ELF-1 (cell line): ENCODE measurements at places on chromosomes 6 and 20.
A peak's percentile ranks its signal among the peaks of the same experiment; 100 is the strongest.

- no peak for DNase-seq
Observed at GRCh38 chr6:125729983-125730382, 19.4 kb upstream of the HEY2 start.

DNA sequence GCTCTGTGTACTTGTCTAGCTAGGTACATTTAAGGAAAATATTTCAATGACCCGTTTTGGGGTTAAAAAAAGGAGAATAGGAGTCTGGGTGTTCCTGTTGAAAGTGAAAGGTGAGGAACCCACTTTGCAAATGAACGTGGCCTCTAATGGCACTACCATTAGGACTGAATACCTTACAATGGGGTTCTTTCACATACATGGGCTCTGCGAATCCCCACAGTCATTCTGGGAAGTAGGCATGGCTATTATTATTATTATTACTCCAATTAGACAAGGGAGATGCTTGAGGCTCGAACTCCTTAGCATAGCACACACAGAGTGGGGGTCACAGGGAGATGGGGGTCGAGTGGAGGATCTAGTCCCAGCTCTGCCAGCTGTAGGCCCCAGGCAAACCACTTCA lies 6.0 kb upstream of the DNMT3B start:
- DNase-seq = no peak

DNA sequence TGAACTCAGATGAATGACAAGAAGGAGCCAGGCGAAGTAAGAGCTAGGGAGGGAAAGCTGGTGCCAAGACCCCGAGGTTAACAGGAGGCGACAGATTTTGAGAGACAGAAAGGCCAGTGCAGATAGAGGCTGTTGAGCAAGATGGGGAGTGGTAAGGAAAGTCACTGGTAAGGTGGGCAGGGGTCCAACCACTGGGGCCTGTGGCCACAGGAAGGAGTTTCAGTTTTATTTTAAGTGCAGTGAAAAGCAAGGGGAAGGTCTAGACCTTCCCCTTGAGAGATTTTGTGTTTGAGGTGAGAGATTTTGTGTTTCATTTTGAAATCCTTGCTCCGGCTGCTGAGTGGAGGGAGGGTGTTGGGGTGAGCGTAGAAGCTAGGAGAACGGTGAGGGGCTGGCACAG lies 41.8 kb upstream of the APCDD1L start:
- DNase-seq = no peak

GRCh38 chr6:33075208-33075567 lies 602 bp upstream of the HLA-DPB1 start:
- DNase-seq = no peak

DNA sequence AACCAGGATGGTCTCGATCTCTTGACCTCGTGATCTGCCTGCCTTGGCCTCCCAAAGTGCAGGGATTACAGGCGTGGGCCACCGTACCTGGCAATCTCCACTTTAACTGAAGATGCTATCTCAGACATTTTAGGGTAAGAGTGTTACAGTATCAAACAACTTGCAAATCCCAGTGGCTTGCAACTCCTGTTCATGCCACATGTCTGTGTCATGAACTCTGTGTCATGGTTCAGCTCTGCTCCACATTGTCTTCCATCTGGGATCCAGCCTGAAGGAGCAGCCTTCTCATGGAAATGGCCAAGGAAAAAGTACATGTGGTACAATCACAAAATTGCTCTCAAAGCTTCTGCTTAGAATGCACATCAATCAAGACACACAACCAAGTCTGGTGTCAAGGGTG lies 114.9 kb downstream of the MAP3K5 start:
- no peak for DNase-seq

GRCh38 chr6:46323966-46324622 lies 153.3 kb upstream of the ENPP5 start:
- no peak for DNase-seq

GRCh38 chr6:115914098-115914497 lies 146.6 kb downstream of the FRK start:
- DNase-seq = no peak

DNA sequence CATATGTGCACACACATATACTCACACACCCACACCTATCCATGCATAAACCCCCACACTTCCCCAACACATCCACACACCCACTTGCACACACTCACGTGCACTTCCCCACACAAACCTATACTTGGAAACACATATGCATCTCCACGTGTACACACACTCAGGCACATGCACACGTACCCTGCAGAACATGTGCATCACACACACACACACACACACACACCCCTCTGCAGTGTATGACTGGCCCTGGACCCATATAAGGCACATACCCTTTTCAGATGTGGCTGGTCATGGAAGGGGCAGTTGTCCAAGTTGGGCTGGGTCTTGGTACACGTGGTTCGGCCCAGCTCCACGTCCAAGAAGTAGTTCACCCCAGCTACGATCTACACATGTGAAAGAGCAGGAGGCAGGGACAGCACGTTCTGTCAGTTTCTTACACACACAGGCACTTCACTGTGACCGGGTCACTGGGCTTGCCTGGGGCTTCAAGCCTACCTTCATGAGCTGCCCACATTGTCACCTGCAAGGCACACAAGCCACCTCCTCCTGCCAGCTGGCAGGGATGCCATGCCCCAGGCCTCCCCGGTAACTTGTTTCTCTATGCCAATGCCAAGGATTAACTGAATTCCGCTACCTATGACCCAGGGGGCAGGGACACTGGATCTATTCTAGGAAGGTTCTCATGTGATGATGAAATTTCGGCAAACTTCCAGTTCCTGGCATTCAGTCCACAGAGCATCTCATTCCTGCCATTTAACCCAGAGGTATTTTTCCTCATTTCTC lies 2.6 kb downstream of the CST3 start:
- DNase-seq = no peak

- peak; percentile 93 for DNase-seq
Observed at GRCh38 chr6:4732691-4733315, 43.4 kb upstream of the CDYL start.

- no peak for DNase-seq
Observed at GRCh38 chr6:110034667-110035036, 56.5 kb downstream of the GPR6 start.

GRCh38 chr6:7153789-7154188 lies 46.0 kb downstream of the RREB1 start:
- no peak for DNase-seq
